ENCODE measurements at places on chromosomes 7 and 10.

GRCh38 chr10:70579234-70580002, 23.1 kb downstream of the PRF1 start:
- no peak for DNase-seq

DNA sequence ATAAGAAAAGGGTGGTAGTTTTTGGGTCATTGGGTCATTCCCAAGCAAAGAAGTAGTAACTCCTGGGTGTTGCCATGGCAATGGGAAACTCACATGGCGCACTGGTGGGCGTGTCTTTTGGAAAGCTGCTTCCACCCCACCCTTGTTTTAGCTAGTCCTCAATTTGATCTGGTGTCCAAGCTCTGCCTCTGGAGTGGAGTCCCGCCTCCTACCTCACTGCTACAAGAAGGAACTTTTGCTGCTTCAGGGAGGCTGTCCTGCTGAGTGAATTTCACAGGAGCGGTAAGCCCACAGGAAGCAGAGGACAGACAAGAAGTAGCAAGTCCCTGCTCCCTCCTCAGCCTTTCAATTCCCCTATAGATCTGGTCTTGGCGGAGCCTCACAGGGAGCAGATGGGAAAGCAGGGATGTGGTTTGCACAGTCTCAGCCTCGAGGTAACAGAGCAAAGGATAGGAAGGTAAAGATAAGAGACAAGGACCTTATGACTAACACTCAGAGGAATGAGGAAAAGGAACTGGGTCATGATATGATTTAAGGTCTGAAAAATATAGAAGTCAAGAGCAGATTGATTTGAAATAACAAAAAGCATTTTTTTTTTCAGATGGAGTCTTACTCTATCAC, 700.3 kb downstream of the TNS3 start:
- DNase-seq: no peak

- no peak for DNase-seq
These were observed 26.5 kb upstream of the TRIL start for GRCh38 chr7:28984631-28985030.

DNA sequence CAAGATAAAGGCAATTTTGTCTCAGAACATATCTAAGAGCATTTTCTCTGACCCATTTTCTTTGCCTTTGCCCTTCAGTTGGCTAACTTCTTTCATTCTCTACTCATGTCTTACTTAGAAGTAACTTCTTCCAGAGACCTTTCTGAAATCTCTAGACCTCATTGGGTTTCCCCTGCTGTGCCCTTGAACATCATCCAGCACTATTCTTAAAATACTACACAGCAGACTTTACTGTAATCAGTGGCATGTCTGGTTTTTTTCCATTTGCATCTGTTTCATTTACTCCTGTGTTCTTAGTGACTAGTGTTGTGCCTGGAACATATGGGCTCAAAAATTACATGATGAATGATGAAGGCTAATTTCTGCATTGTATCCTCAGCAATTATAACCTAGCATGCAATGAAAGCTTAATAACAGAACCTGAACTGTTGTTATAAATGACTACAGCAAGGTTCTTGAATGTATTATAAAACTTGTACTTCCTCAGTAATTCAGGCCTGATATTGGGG, 301.9 kb downstream of the CDK14 start:
- DNase-seq: no peak

GRCh38 chr10:34644224-34644623, 170.9 kb downstream of the PARD3 start:
- DNase-seq: no peak

DNA sequence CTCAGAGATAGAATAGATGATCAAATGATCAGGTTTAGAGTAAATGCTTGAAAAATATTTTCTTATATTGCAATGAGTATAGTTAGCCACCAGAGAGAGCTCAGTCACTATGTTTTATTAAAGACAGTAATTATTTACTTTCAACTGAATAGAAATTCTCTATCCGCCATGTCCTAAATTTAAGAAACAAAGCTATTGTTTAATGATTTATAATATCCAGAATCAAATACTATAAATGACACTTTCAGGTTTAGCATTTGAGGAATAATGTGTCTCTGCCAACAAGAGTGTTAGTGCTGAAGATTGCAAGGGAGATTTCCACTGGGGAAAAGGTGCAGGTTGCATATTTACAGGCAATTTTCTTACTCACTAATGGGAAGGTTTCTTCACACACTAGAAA, 184.7 kb downstream of the DGKB start:
- no peak for DNase-seq

DNA sequence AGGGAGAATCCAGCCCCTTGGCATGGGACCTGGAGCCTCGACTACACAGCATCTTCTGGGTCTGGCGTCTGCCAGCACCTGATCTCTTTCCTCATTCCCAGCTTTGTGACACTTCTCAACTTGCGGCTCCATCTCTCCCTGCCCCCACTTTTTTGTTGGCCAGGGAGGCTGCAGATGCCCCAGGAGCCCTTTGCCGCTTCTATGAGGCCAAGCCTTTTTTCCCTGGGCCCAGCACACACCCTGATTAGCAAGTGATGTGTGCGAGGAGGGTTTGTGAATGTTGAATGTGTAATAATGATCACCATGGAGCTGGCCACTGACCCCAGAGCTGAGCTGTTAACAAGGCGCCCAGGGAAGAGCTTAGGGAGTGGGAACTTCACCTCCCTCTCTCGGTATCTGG, 4.4 kb downstream of the EVX1 start:
- DNase-seq: no peak

- DNase-seq: peak; percentile 22
These were observed 704 bp downstream of the ZNRF2 start for GRCh38 chr7:30285067-30285535.

- no peak for DNase-seq
These were observed 83.5 kb downstream of the IDE start for GRCh38 chr10:92490387-92490786.
